NCI-H524 treated with DMSO at 0.1 percent for 48 hours (cell line): ENCODE measurements at places on chromosomes 1 and 21.
A peak's percentile ranks its signal among the peaks of the same experiment; 100 is the strongest.

DNA sequence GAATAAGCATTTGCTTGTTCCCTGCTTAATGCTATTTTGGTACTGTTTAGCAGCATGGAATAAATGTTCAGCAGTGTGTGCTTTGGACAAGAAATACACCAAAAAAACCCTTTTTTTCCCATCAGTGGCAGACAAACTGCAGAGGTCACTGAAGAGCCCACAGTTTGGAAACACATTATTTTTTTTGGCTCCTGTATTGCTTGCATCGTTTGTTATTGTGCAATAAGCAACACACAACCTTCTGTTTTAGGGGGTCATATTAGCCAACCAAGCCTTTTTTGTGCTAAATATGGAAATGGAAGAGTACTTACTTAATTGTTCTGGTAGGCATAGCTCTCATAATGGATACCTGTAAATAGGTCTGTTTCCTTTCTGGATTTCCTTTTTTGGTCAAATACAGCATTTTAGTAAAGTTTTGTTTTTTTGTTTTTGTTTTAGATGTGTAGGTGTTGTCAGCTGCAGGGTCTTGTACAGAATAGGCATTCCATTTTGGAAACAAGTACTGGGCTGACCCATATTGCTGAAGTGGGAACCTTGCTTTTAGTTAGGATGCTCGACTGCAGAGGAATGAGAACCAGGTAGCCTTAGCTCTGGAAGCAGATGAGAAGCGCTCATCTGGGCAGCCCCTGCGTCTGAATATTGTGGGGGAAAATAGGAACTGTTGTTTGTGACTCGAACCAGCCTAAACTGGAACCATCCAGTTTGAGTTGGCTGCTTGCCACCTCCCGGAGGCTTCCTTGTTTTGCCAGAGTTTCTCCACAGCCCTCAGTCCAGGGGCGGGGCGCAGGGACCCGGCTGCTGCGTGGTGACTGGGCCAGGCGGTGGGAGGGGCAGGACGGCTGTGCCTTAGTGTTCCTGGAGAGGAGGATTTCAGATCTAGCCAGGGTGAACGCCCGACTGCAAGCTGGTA is 38.4 kb downstream of the SPEN start:
- DNase-seq = peak; percentile 59

DNA sequence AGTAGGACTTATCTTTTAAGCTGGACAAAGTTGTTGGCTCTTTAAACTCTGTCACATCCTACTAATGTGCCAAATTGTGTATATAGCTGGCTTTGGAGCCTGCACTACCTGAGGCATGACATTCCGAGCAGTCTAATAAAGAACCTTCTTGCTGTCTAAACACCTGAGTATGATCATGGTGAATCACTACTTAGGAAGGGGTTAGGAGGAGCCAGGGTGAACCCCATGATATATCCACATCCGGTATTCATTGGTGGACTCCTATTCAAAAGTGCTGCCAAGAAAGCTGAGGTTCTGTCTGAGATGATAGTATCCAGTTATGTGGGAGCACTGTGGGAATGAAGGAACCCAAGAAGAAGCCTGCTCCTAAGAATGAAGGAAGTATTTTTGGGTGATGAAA is 27.1 kb downstream of the CRNN start:
- DNase-seq = no peak

GRCh38 chr1:7683521-7683920 is 87.6 kb upstream of the VAMP3 start:
- peak; percentile 23 for DNase-seq

GRCh38 chr21:14846621-14847020 is 218.2 kb downstream of the NRIP1 start:
- no peak for DNase-seq

- peak; percentile 56 for DNase-seq
Measured at GRCh38 chr1:202578001-202578504, 132.2 kb downstream of the SYT2 start.

GRCh38 chr1:84973498-84974334 is 23.2 kb downstream of the MCOLN2 start:
- no peak for DNase-seq

DNA sequence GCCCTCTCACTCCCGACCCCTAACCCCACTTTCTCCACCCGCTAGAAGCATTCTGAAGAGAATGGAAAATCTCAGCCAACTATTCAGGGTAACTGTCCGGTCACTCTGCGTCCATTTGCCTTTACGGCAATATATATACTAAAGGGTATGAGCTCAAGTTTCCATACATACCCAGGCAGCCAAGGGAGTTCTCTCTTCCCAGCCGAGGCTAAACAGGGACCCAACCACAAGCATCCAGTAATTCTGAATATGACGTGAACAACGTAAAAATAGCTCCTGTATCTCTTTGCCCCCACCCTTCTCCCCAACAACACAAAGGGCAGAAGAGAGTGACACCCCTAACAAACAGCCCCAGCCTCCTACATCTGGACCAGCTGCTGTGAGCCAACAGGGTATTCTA is 67.7 kb downstream of the SSBP3 start:
- no peak for DNase-seq

- no peak for DNase-seq
Measured at GRCh38 chr1:206658981-206659273, 23.6 kb downstream of the DYRK3 start.

GRCh38 chr1:5980314-5981008 is 11.8 kb downstream of the NPHP4 start:
- DNase-seq = peak; percentile 2

GRCh38 chr1:175984813-175985212 is 222.3 kb downstream of the COP1 start:
- DNase-seq = no peak

DNA sequence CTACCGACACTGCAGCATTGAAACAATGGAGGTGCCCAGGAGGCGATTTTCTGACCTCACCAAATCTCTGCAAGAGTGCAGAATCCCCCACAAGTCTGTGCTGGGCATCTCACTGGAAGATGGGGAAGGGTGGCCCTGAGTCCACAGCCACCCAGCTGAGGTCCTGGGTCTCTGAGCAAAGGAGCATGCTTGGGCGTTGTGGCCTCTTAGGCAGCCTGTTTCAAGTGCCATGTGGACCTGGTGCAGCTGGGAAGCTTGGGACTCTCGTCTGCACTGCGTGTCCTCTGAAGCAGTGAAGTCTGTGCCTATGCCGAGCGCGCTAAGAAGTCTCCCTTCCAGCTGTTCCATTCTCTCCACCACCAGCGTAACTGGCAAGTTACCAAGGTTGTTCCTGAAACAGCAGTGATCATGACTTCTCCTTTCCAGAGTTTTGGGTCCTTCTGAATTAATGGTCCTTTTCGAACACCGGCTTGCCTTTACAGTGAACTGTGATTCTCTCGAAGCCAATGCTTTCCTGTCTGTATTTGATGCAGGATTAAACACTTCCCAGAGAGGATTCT is 5.0 kb upstream of the PLA2G2C start:
- no peak for DNase-seq

GRCh38 chr1:59445040-59445439 is 148.1 kb downstream of the FGGY start:
- DNase-seq = no peak

DNA sequence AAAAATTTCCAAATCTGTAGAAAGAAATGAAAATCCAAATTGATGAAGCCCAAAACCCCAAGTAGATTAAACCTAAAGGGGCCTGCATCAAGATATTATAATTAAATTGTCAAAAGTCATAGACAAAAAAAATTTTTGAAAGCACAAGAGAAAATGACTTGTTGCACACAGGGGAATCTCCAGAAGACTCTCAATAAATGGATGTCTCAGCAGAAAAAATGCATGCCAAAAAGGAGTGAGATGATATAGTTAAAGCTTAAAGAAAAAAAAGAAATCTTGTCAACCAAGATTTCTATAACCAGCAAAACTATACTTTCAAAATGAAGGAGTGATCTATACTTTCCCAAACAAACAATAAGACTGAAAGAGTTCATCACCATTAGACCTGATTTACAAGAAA is 393.2 kb upstream of the SPAG17 start:
- no peak for DNase-seq

- no peak for DNase-seq
Measured at GRCh38 chr1:58459911-58460310, 86.6 kb downstream of the OMA1 start.

DNA sequence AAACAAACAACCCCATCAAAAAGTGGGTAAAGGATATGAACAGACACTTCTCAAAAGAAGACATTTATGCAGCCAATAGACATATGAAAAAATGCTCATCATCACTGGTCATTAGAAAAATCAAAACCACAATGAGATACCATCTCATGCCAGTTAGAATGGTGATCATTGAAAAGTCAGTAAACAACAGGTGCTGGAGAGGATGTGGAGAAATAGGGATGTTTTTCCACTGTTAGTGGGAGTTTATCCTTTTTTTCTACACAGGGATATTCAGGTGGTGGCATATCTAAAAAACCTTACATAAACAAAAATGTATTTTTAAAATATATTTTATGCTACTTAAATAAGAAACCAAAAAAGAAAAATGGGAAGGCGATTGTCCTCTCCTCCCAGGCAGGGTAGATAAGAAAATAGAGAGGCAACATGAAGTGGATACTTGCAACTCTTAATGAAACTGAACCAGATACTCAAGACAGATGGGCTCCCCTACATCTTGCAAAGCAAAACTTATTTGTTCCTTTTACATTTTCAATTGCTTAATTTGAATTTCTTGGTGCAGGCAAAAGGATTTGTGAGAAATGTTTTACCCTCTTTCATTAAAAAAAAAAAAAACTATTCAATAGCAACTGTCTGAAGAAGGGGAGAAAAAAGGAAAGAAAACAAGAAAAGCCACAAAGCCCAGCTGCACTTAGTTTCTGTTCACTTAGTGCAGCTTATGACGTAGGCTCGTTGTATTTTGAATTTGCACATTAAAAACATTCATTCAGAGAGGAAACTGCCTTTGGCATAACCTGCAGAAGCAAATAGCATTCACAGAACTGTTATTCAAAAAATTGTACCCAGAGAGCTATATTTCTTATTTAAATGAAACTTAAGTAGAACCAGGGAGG is 36.9 kb upstream of the RGS1 start:
- no peak for DNase-seq

- DNase-seq = no peak
Measured at GRCh38 chr1:83994111-83994510, 4.8 kb downstream of the TTLL7 start.

DNA sequence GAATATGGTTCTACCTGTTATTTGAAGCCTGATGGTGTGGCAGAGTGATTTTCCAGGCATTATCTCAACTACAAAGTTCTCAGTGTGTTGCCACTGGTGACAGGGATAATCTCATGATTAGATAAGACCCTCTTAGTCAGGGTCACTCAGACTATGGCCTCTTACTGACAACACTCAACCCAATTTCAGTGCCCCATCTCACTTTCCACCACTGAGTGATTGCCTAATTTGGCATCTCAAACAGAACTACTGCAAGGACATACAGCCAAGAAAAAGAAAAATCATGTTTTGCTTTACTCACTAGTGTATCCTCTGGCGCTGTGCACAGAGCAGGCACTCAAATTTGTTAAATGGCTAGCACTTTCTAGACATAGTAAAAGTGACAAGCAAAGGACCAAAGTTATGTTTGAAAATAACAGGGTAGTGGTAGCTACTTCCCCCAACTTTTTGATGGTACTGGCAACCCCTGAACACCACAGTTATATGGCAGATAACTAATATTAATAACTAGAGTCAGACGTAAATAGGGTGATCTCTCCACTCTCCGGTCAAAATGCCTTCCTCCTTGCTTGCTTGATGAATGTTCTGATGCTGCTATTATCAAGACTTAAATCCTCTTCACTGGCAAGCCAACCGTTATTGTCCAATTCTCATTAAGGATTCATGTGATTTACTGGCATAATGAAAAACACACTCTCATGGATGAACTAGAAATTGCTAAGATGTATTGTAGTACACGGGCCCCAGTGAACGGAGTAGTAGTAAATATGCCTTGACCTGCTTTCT is 37.1 kb upstream of the SLC30A10 start:
- no peak for DNase-seq

DNA sequence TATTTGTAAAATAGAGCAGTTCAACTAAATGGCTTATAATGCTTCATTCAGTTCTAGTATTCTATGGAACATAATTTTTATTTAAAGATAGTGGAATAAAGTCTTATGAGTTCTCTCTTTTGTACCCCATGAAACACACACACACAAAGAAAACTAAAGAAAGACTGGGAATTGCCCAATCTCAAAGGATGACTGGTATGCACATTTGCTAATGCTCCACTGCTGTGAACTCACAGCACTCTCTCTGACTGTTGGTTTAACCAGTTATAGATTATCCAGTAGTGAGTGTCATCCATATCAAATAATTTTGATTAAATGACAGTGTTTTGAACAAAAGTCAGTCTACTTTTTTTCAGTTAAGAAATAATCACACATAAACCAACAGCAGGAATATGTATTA is 1082.4 kb upstream of the B3GALT2 start:
- no peak for DNase-seq

- no peak for DNase-seq
Measured at GRCh38 chr1:229857585-229857984, 209.5 kb upstream of the GALNT2 start.

- no peak for DNase-seq
Measured at GRCh38 chr1:67429011-67429527, 1.1 kb downstream of the SERBP1 start.

DNA sequence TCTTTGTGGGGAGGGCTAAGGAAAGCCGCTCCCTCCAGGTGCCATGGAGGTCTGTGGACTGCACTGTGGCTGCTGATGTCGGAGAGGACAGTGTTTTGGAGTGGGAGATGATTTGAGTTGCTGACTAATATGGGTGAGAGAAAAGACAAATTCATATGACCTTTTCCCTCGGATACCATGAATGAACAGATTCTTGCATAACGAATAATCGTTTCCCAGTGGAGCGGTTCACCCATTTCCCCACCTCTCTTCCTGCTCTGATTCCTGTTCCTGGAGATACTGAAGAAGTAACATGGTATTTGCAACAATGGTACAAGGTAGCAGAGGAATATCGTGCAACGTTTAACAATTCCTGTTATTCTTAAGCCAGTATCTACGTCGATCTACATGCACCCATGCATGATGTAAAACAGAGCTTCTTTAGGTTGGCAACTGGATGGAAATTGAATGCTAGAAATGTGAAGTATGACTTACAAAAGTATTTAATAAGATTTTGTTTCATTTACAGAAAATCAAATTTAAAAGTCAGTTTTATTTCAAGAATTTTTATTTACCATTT is 227.1 kb downstream of the TOMM20 start:
- no peak for DNase-seq

DNA sequence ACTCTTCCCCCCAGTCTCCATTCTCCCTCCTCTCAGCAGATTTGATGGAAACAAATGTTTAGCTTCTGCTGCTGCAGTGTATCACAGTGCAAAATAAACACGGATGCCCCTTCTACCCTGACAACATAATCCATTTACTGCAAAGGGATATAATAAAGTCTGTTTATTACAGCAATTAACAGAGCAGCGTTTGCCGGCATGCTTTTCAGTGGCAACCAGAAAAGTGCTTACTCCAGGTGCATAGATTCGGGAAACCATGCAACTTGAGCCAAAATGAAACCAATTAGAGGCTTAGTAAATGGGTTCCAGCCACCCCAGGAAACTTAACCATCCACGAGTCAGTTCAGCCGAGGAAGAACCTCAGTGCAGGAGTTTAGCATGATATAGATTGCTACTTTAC is 12.9 kb upstream of the LEMD1 start:
- DNase-seq = no peak
